ENCODE measurements at places on chromosomes 11 and 22.
A peak's percentile ranks its signal among the peaks of the same experiment; 100 is the strongest.

DNA sequence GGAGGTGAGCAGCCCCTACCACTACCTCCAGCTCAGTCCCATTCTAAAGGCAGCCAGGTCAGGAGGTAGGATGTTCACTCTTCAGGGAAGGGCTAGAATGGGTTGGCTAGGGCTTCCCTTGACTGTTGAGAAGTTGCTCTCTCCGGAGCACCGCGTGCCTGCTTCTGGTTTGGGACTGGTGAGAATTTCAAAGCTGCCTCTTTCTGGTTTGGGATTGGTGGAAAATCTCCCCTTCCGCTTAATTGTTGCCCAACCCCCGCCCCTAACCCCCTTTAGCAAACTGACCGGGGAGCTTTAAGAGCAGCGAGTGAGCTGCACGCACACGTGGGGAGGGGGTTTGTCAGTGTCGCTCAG is 686 bp downstream of the USP2 start:
- no peak for DNase-seq

- DNase-seq, result no peak
Measured at GRCh38 chr11:125239585-125240560, 75.3 kb downstream of the PKNOX2 start.

DNA sequence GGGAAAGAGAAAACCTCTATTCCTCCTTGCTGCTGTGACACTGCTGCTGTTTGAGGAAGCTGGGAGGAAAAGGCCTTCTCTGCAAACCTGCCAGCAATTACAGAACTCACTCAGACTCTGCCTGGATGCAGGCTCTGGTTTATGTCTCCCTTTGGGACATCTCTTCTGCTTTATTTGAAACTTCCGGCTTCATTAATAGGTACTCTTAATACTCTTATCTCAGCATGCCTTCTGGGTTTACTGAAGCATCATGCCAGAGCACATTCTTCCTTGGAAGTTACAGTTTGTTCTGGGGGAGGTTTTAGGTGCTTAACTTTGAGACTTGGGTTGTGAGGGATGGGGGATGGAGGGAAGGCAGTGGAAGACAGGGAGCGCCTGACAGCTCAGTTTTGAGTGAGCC is 79.9 kb downstream of the NAV2 start:
- no peak for DNase-seq

DNA sequence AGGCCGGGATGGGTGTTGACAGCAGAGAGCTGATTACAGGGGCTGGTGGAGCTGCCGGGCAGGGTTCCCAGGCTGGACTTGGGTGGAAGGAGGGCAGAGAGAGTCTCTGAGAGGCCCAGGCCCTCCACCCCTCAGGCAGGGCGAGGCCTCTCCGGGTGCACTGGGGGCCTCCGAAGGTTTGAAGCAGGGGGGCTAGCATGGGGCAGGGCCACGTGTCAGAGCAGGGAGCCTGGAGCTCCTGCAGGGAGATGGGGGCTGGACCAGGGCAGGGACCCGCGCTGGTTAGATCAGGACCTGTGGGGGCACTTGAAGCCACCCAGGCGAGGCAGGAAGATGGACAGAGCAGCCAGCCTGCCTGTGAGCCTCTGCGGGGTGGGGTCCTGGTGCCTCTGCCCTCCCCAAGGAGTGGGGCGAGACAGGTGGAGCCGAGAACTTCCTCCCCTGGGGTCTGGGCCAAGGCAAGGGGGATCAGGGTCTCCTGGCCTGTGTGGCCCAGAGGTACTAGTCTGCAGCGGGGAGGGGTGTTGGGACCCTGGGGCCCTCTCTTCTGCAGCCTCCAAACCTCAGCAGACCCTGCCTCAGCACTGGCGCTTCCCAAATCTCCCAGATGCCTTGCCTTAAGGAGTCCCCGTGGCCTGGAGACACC is 911 bp downstream of the PANX2 start:
- no peak for DNase-seq

- no peak for DNase-seq
Measured at GRCh38 chr22:23230348-23231068, 50.2 kb downstream of the BCR start.

DNA sequence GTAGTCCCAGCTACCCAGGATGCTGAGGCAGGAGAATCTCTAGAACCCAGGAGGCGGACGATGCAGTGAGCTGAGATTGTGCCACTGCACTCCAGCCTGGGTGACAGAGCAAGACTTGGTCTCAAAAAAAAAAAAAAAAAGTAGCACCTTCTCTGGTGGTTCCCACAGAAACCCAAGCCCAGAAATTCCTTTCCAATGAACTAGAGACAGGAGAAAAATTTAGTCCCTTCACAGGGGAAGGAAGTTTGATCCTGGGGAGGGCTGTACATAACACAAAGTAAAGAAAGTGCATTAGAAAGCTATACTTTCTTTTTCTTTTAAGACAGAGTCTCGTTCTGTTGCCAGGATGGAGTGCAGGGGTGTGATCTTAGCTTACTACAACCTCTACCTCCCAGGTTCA is 25.5 kb upstream of the APOA1 start:
- no peak for DNase-seq

- peak; percentile 22 for DNase-seq
Measured at GRCh38 chr11:108497317-108498045, 703 bp downstream of the POGLUT3 start.
